NCI-H460 (cell line): ENCODE measurements at places on chromosomes 4 and X. TPM values are rescaled to one million over a fixed set of nuclear protein-coding genes. Genes with fewer than 3 reads are reported as not detected.

Gene RAB33A
- total RNA-seq = not detected in 2 replicates

Gene DRP2
- total RNA-seq = 0.35 and 0.40 TPM in 2 replicates

Gene TIGD4
- 1.8 and 2.3 TPM in 2 replicates for total RNA-seq

Gene MCF2
- total RNA-seq = 0.05 TPM in 1 of 2 replicates, not detected in the other

Gene SPARCL1
- not detected in 2 replicates for total RNA-seq

Gene MAGEB17
- not detected in 2 replicates for total RNA-seq
